Activated CD4-positive, alpha-beta T cell treated with anti-CD3 and anti-CD28 coated beads, Interleukin-2, amount 50 U/mL, for 4 hours (primary cell): ENCODE measurements at places on chromosomes 6 and 20.

DNA sequence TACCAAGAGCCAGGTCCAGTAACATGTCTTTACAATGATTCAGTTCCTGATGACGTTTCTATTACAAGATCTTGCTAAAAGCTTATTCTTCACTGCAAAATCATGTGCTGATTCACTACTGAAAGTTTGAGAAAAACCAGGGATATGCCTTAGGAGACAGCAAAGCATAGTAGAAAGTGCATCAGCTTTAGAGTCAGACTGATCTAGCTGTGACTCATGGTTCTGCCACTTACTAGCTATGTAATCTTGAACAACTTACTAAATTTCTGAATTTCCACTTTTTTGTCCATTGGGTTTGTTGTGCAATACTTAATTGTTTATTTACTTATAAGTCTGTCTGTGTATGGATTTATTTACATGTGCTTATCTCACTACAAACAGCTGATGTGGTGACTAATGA lies 198.5 kb upstream of the RSPO3 start:
- DNase-seq: no peak

DNA sequence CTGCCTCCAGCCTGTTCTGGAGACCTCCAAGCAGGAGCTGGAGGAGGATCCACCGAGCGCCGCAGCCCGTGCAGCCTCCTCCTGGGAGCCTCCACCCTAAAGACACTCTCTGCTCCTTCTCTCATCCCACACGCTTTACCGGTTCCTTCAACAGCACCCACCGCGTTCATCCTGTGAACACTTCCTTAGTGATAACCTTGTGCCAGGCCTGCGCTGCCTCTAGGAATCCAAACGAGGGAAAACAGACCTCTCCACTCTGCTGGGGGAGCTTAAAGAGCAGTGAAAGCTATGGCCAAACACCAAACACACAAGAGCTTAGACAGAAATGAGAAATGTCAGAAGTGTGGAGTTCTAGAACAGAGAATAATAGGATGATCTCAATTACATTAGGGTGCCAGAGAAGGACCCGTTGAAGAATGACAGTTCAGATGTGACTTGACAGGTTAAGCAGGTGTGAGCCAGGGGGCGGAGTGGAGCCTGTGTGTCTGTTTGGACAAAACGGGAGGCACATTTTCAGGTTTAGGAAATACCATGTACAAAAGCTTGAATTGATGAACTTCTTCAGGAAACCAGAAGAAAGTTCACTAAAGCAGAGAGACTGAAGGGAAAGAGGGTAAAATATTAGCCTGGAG lies 28.5 kb upstream of the HLA-DRB5 start:
- no peak for DNase-seq

DNA sequence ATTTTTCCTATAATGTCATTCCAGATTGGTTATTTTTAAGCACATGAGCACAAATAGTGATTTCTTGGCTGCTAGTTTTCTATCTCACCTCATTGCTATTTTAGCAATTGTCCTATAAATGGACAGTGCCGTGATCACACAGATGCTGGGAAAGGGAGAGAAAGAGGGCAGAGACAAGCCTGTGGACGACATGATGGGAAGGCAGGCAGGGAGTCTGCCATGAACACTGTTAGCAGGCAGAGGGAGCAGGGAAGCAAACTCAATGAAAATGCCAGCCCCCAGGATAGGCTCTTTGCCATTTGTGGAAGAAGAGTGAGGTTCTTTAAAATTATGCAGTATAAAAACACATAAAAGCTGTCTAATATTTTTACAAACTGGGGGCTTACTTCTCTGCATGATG lies 96.8 kb downstream of the ADTRP start:
- DNase-seq: no peak

DNA sequence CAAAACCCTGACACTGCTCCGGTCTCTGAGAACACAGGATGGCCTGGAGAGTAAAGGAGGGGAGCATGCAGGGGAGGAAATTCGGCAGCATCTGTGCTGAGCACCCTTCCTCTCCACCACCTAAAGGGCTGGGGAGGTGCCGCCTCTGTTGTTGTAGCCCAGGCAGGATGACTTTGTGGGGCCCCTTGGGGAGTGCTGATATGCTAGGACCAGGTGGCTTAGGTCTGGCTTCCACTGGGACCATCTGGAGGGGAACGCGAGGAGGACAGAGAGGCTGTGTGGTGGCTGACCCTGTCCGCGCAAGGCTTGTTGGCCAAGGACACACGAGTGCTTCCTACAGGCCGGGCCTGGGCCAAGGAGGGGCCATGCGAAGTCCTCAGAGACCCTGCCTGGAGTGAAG lies 9.9 kb upstream of the RPS6KA2 start:
- DNase-seq: no peak

DNA sequence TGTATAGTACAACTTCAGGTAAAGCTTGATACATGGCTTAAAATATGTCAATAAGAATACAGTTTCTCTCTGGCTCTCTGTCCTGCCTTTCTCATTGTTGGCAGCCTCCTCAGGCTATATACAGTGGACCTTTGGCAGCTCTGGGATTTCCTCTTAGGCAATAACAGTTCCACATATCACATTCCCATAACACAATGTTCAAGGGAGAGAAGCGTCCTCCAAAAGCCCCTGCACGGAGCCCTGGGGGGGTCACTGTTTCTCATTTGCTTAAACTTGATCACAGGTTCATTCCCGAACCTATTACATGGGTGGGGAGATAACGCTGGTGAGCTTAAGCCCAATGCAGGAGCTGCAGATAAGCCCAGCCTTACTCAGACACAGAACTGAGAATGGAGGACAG lies 4.4 kb upstream of the FLRT3 start:
- DNase-seq: no peak

- no peak for DNase-seq
Observed at GRCh38 chr6:132359886-132360285, 41.4 kb downstream of the MOXD1 start.

DNA sequence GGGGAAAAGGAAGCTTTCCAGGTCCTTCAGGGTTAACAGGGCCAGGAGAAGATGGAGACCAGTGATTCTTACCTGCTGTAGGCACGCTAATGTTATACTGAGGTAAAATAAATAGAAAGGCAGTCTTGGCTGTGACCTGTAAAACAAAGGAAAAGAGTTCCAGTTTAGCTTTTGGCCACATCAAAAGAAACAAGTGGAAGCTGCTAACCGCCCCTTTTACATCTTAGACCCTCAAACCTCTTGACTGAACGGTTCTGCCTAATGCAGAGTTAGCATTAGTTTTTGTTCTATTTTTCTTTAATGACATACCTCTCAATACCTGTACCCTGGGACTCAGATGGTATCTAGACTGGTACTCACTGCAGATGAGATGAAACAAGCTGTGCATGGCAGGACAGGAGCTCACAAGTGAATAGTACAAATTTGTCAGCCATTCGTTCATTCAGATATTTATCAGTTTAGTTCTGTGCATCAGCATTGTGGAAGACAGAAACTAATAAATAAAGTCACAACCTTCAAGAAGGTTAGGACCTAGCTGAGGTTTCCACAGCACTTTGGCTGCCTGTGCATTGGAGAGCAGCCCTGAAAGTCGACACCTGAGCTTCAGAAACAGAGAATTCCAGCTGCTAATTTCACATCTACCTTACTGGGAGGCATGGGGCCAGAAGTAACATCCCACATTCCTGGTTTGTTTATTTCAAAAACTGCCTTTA lies 41.0 kb downstream of the TRAM2 start:
- no peak for DNase-seq

- DNase-seq: peak; percentile 67
Observed at GRCh38 chr20:45290677-45291355, 15.8 kb upstream of the RBPJL start.

GRCh38 chr6:25312703-25313102 lies 33.5 kb downstream of the CARMIL1 start:
- no peak for DNase-seq
